ENCODE measurements at places on chromosomes 13 and 19. TPM values are rescaled to one million over a fixed set of nuclear protein-coding genes. Genes with fewer than 3 reads are reported as not detected.

The LPAR6 gene
- 0.86 TPM for total RNA-seq

The FAM174C gene
- 46.5 TPM for total RNA-seq

The ZNF99 gene
- total RNA-seq, result not detected

The CYP2A6 gene
- not detected for total RNA-seq

All from A549 treated with dexamethasone at 1 μM for 4 hours (cell line).